Pulmonary artery endothelial cell (primary cell): ENCODE measurements at places on chromosomes 2 and 18.

DNA sequence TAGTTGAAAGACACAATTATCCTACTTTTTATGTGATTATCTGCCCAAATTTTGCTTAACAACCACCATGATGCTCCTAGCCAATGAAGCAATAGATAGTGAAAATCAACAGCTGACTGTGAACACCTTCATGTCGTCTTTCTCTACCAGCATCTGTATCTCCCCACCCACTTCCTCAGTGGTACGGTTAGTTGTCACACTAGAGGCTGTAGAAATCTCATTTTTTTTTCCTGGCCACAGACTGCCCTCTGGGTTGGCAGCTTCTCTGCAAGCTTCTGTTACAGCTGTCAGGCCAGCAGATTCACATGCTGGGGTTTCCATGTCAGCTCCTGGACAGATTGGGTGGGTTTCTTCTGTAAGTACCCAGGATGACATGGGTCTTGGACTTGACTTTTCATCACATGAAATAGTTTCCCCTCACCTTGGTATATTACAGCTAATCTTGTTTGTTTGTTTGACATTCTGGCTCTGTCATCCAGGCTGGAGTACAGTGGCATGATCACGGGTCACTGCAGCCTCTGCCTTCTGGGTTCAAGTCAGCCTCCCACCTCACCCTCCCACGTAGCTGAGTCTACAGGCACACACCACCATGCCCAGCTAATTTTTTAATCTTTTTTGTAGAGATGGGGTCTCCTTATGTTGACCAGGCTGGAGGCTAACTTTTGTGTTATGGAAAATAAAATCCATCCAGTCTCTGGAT is 24.3 kb downstream of the STAT4 start:
- no peak for DNase-seq

GRCh38 chr2:64941801-64942200 is 47.4 kb upstream of the SLC1A4 start:
- no peak for DNase-seq

- no peak for DNase-seq
Measured at GRCh38 chr2:23412556-23413155, 27.7 kb downstream of the KLHL29 start.

DNA sequence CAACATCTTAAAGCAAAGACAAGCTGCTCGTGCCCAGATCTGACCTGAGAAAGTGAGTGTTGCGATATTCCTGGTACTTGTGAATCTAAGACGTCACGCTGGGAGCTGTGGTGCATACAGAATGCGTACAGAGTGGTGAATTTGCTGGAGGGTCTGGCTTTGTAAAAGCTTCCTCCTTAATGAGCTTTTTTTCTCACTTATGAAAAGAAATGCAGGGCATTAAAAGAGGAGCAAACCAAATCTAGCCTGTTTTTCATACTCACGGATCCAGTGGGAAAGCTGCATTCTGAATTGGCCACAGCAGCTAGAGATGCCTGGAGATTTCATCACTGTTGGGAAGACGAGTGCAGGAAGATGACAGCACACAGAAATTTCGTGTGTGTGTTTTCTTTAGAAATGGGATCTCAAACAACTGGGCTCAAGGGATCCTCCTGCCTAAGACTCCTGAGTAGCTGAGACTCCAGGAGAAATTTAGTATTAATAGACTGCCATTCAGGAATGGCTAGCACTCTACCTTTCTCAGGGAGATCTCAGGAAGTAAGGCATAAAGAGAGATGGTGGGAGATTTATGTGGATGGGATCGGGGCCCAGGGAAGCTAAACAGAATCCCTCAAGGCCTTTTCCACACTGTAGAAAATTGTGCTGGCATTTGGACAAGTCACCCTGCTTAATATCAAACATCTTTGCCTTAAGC is 181.3 kb downstream of the ALPK2 start:
- no peak for DNase-seq
